NCI-H2171 (cell line): ENCODE measurements at places on chromosomes 1 and 21.

GRCh38 chr1:9111957-9112356 lies 16.9 kb downstream of the GPR157 start:
- DNase-seq: no peak

DNA sequence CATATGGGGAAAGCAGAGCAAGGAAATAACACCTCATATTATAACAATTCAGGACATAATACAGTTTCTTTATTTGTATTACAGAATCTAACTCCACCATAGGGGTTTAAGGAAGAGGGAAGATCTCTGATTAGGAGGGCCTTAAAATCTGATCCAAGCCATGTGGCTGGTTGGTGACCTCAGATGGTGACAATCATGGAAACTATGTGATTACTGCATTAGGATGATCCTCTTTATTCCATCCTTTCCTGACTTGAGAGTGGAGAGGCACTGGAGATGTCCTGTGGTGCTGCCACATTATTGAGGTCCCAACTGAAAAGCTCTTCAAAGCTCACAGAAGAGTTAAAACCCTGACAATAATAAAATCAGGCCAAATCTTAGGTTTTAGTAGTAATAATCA lies 168.1 kb upstream of the BEND5 start:
- no peak for DNase-seq

DNA sequence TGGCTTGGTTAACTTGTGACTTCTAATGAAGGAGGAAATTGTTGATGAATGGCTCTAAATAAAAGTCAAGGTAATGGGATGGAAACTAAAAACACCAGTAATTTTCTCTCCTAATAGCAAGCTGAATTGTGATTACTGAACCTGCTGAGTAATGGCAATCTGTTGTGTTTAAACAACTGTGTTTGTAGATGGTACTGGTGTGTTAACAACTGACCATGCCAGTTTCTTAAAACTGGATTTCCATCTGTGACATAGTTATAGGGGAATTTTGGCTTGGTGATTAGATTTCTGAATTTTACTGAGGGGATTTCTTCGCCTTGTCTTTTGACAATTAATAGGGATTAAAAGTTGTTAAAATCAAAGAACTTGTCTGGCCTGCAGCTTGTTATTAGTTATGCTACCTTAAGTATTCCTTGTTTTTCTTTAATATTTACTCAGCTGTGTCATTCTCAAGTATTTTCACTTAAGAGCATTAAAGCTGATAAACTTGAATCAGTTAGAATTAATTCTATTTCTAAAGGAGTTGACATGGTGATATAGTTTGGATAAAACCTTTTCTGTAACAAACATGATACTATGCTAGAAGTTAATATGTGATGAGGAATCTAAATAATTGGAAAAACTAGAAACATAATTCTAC lies 7.9 kb upstream of the ERO1B start:
- no peak for DNase-seq

DNA sequence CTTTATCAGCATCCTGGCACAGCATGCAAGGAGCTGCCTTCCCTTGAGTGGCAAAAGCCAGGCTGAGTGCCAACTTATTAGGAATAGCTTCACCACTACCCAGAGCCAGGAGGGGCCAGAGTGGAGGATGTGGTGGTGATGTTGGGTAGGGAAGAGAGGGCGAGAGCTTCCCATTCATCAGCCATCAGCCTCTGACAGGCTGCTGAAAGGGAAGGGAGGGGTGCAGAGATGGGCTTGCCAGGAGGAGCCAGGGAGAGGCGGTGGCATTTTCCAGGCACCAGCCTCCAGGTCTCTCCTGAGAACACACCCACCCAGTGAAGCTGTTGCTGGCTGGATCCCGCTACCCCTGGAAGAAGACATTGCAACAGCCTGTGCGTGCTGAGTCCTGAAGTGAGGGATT lies 168.5 kb downstream of the ACTL8 start:
- DNase-seq: no peak

- DNase-seq: no peak
Measured at GRCh38 chr1:153550827-153551500, 1.9 kb upstream of the S100A3 start.

DNA sequence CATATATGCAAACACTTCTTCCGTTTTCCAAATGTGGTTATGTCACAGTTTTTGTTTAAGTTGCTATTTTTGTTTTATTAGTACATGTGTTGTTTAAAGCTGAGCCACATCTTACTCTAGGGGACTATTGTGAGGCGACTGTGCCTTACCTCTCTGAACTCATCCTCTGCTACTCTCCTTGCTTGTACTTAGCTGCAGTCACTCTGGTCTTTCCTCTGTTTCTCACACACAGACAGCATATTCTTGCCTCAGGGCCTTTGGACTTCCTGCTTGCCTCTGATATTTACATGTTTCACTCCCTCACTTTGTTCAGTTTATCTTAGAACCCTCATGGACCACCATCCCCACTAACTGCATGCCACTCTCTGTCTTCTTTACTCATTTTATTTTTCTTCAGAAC lies 101.1 kb downstream of the MACF1 start:
- DNase-seq: no peak

DNA sequence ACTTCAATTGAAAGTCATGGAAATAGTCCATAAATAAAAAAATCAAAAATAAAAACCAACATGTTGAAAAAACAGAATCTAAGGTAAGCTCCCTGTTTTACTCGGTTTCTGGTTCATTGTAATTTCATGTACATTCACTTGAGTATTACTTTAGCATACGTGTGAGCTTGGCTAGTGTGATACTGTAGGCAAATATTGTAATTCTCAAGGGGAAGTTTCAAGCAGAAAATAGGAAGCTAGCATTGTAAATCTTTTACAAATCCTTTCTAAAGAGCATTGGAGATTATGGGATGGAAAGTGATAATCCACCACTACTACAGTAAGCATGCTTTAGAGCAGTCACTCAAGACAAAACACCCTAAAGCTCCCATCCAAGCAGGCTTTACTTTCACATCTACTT lies 3.3 kb upstream of the LPAR3 start:
- no peak for DNase-seq

DNA sequence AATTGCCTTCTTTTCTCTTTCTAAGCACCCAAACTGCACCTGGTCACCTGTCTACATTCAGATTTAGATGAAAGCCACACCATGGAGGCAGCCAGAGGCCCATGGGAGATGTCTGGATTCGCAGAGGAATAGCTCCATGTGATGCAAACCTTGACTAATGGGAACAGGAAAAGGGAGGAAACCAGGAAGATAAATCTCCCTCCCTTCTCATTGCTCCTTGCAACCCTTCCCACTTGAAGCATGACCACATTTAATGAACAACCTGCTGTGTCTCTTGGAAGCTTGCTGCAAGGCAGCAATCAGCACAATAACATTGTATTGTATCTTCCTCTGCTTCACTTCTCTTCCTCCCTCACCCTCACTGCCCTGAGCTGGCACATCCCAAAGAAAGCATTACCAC lies 42.6 kb upstream of the KLF17 start:
- DNase-seq: no peak

DNA sequence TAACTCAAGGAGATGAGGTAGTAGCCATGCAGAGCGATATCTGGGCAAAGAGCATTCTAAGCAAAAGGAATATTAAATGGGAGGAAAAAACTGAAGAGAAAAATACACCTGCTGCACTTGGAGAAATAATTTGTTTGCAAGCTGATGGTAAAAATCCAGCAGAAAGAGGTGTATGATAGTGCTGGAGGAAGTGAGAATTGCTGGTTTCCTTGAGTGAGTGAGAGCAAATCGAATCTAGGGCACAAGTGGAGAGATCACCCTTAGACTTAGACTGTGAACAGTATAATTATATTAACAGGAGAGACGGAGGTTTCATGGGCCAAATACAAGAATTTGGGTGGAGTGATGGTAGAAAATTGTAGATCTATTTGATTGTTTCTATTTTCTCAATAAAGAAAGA lies 2.7 kb upstream of the CR1 start:
- DNase-seq: no peak

GRCh38 chr1:72285074-72285425 lies 2.7 kb upstream of the NEGR1 start:
- DNase-seq: no peak

DNA sequence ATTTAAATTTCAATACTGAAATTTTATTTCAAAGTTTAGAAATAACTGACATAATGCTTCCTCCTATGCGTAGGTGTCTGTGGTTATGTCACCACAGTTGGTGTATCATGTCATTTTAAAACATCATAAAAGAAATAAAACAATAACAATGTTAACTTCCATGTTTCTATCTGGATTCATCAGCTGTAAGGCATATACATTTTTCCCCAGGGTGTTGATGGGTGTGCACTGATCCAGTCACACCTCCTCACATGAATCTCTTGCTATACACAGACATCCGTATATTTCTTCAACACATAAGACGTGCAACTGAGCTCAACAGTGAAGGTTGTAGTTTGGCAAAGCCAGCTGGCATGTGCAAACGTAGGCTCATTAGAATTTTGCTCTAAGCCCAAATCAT lies 6.2 kb downstream of the KCNA3 start:
- no peak for DNase-seq
